ENCODE measurements at places on chromosomes 11 and 22.

- DNase-seq = no peak
Observed at GRCh38 chr11:68724293-68724692, 27.0 kb downstream of the TESMIN start.

- DNase-seq = no peak
Observed at GRCh38 chr11:115530752-115531151, 26.5 kb upstream of the CADM1 start.

DNA sequence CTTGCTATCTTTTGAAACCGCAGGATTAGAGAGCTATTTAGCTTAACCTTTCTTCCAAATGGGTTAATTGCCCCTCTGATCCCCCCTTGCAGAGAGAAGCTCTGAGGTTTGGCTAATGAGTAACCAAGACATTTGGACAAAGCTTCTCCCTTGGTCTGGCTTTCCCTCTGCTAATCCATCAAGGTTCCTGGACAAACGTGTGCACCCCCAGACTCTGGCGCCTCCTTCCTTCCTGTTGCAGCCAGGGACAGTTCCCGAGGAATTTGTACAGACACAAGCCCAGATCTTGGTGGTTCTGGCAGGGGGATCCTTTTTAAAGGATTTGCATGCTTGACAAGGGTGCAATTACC lies 1.6 kb downstream of the KIAA1671 start:
- DNase-seq = no peak

GRCh38 chr11:18671246-18671645 lies 27.3 kb upstream of the TMEM86A start:
- no peak for DNase-seq

DNA sequence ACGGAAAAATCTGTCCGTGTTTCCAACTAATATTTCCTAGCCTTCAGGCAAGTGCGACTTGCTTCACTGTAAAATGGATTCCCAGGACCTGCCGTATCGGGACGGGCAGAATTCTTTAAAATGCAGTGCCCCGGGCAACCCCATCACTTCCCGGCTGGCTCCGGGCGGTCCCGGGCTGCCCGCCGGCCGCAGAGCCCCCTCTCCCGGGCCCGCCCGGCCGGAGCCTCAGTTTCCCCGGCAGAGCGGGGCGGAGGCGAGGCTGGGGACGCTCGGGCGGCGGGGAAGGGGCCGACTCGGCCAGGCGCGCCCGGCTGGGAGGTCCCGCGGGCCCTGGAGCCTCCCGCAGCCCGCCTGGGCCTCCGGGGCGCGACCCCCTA lies 84.2 kb upstream of the WNT7B start:
- DNase-seq = no peak

- no peak for DNase-seq
Observed at GRCh38 chr11:111035746-111036145, 209.8 kb upstream of the POU2AF2 start.
